ENCODE measurements at places on chromosomes 7 and 10.

DNA sequence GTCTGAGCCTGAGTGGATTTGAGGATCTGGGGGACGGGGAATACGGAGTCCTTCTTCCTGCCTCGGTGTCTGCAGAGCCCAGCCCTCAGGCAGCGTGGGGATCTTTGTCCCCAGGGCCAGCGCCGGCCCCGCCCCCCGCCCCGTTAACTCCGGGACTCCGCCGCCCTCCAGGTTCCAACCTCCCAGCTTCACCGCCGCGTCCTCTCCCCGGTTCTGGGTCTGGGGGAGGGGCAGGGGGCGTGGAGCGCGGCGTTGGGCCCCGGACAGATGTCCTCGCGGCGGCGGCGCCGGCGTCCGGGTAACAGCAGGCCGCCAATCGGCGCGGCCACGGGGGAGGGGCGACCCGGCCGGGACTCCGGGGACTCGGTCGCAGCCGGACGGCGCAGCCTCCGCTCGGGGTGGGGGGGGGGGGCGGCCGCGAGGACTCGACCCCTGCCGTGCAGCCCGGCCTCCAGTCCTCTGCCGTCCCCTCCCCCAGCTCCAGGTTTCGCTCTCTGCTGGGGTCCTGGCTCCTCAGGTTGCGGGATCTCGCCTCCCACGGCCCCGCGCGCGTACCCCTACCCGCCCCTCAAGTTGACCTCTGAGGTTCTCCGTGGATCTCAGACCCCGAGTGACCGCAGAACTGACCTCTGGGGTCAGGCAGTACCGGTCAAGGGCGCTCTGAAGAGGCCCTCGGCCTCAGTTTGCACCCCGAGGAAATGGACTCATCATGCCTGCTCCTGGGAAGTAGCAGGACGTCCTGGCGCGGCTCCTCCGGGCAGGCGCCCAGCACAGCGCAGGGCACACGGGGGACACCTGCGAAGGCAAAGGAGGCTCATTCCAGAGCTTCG lies 2.3 kb upstream of the ELFN1 start:
- no peak for DNase-seq

- DNase-seq: no peak
Observed at GRCh38 chr10:12526311-12526710, 177.0 kb downstream of the CAMK1D start.

GRCh38 chr10:103188853-103189252 lies 4.2 kb downstream of the NT5C2 start:
- DNase-seq: no peak

- no peak for DNase-seq
Observed at GRCh38 chr7:106862317-106863089, 2.6 kb upstream of the PIK3CG start.

GRCh38 chr10:30518907-30519306 lies 84.9 kb downstream of the MAP3K8 start:
- no peak for DNase-seq

DNA sequence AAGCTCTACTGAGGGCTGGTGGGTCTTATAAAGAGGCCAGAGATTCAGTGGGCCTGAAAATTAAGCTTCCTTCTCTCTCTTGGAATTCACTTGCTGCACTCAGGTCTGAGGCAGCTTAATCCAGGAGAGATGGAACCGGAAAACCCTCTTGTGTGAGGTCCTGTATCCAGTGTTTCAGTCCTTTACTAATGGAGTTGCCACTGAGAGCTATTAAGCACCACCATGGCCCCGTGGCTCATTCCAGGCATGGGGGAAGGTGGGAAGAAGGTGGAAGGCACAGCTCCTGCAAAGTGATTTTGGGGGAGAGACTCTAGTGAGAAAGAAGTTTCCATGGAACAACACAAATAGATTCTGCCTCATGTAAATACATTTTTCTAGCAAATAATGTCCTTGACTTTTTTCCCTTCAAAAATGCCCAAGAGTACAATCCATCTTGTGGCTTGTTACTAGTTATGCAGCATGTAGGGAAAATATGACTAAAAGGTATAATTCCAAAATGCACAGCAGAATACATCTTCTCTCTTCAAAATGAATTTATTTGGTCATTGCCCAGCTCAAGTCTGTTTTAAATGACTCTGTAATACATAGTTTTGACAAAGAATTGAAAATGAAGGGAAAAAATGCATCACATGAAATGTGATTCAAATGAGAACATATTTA lies 46.7 kb upstream of the FOXI2 start:
- DNase-seq: no peak

DNA sequence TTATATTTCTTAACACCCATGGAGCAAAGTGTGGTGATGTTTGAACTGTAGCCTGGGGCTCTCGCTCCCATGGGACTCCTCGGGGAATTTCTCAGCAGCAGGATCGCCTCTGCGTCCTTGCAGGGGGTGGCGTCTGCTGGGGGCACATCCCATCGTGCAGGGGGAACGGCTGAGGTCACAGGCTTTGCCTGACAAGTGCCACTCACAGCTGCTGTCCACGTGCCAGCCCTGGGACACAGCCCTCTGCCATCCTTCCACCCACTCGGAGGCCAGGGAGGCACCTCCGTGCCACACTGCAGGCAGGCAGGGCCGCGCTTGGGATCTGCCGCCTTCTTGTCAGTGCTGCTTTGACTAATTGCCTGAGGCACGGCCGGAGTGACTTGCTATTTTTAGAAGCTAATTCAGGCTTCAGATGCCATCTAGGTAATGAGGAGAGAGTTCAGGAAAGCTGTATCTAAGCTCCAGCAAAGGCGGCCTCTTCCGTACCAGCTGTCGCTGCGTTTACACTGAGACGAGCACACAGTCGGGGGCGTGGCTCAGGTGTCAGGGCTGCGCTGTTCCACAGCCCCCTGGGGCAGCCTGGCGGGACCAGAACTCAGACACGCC lies 45.7 kb downstream of the PITRM1 start:
- DNase-seq: no peak

GRCh38 chr7:119842786-119843185 lies 430.2 kb upstream of the KCND2 start:
- DNase-seq: no peak

GRCh38 chr10:72072046-72072445 lies 16.3 kb downstream of the SPOCK2 start:
- no peak for DNase-seq

DNA sequence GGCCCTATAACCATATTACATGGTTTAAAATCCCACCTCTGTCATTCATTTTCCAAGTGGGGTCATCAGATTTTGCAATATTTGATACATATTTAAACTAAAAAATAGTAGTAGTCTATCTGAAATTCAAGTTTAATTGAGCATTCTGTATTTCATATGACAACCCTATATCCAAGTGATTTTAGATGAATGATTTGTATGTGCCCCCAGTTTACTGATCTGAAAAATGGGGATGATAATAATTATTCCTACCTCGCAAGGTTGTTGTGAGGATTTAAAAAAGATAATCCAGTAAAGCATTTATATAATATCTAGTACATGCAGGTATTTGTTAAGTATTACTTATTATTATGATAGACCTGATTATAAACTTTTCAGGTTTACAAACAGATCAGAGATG lies 84.6 kb downstream of the ARHGAP21 start:
- no peak for DNase-seq

DNA sequence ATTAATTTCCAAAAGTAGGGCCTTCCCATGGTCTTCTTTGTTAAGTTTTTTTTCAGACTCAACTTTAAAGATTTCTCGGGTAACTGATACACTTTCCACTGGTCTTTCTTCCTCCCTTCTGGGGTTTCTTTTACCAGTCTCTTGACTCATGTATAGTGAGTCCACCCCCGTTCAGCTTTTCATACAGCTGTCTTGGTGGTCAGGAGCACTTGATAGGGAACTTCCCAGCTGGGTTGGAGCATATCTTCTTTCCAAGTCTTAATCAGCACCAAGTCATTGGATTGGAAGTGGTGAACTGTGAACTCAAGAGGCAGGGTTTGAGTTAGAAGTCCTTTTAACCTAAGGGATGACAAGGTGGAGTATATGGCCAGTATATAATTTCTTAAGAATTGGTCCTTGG lies 29.2 kb upstream of the ELOVL3 start:
- no peak for DNase-seq

DNA sequence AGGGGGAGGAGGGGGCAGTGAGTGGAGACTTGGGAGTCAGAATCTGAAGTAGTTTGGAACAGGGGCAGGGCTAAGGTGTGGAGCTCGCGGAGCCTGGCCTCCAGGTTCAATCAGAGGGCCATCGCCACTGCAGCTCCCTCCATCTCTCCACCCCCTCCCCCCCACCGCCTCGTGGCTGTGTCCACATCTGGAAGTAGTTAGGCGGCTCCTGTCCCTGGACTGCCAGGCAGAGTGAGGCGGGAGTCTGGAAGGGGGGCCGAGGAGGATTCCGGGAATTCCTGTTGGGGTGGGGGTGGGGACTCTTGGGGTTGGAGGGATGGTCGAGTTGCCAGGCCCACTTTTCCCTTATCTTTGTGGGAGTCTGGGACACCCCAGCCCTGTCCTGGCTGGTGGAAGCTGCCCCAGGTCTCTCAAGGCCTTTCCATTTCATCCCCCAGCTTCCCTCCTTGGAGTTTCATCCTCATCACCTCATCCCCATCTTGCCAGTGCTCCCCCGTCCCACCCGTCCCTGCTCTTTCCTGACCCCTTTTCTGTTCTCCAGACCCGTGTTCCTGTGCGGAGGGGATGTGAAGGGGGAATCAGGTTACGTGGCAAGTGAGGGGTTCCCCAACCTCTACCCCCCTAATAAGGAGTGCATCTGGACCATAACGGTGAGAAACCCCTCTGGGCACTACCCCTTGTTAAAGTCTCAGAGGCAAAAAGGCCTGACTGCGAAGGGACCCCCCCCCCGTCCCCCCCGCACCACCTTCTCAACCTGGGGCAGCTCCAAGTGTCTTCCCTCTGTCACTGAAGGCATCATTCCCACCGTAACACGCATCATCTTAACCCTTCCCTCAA lies 944 bp downstream of the PCOLCE start:
- DNase-seq: no peak

DNA sequence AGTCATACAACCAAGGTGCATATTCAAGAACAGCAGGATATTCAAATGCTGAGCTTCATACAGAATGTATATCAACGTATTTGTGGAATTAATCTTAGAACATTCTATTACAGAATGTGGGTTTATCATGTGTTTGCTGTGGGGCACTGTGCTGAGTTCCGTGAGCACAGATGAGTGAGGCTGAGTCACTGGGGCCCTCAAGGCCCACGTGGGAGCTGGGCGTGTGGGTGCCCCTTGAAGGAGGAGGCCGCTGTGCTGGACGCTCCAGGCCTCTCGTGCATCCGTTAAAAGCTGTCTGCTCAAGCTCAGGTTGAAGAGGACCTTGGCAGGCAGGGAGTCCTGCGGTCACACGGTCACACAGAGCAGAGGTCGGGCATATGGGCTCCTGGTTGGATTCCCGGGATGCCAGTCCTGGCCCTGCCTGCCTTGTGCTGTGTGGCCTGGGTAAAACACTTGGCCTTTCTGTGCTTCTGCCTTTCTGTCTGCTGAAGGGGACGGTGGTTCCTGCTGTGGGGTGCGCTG lies 70.1 kb downstream of the GLRX3 start:
- DNase-seq: no peak

- no peak for DNase-seq
Observed at GRCh38 chr7:149830997-149831740, 7.0 kb upstream of the ZNF862 start.

DNA sequence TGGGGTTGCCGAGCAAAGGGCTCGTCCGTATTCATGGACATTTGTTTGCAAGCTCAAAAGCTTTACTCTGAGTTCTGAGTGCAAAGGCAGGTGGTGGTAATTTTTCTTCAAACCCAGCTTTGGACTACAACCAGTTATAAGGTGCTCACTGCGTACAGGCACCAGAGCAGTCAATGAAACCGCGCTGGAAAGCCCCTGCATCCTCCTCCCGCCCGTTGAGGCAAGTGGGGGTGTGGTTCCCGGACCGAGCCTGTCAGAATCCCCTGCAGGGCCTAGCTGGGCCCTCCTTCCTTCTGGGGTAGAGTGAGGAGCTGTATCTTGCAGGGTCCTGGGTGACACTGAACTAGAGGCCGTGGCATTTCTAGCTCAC lies 22.3 kb downstream of the AMZ1 start:
- peak; percentile 82 for DNase-seq

DNA sequence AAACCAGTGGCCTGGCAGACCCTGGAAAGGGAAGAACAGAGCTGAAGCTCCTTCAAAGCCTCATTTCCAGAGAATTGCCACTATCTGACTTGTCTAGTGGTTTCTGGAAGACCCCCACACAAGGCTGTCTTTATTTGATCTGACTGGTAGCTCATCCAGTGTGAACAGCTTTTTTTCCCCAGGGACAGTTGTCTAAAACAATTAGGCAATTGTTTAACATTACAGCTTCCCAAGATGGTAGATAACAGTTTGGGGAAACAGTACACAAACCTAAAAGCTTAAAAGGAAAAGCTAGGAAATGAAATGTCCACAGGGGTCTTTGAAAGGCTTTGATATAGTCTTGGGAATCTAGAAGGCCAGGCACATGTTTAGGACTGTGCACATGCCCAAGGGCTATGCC lies 203.4 kb upstream of the CTBP2 start:
- DNase-seq: no peak

DNA sequence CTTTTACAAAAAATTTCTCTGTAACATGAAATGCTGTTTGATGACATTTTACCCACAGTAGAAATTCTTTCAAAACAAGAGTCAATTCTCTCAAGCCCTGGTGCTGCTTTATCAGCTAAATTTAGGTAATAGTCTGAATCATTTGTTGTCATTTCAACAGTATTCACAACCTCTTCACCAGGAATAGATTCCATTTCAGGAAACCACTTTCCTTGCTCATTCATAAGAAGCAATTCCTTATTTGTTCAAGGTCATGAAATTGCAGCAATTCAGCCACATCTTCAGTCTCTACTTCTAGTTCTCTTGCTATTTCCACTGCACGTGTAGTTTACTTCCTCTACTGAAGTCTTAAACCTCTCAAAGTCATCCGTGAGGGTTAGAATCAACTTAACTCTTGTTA lies 14.1 kb downstream of the STAG3 start:
- DNase-seq: no peak

GRCh38 chr7:90412458-90413184 lies 9.4 kb downstream of the CLDN12 start:
- DNase-seq: peak; percentile 7

- DNase-seq: peak; percentile 69
Observed at GRCh38 chr7:63925626-63926460, 72.8 kb upstream of the ZNF722 start.

DNA sequence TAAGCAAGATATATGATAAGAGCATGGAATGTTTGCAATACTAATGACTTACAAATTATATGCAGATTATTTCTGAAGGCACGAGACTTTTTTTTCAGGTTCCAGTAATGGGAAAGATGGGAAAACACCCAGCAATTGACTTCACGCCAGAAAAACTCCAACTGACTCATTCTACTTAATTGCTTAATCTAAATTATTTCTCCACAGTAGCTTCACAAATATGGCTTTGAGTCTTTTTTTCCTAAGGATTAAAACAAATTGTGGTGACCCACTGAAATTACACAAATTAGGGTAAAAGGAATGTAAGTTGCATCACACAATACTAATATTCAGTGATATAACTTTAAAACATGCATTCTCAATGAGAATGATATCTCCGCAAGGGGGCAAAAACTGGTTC lies 138.7 kb downstream of the GNAI1 start:
- no peak for DNase-seq

DNA sequence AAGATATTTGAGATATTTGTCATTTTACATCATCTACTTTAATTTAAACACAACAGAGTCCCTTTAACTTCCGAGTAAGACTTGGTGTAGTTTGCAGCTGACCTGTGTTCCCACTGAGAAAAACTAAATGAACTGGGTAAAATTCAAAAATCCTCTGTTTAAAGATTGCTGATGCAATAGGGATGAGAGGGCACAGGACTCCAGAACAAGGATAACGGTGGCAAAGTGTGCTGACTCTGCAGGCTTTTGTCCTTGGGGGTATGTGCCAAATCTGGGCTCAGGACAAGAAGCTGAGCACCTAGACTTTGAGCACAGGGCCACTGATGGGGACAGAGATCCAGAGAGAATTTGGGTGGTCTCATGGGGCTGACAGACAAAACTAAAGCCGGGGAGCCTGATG lies 156.8 kb downstream of the CCDC71L start:
- no peak for DNase-seq

Measured in GM06990 (cell line).